ENCODE measurements at places on chromosomes 4 and X.
A peak's percentile ranks its signal among the peaks of the same experiment; 100 is the strongest.

GRCh38 chr4:7917669-7918068 lies 22.0 kb downstream of the AFAP1 start:
- no peak for DNase-seq

DNA sequence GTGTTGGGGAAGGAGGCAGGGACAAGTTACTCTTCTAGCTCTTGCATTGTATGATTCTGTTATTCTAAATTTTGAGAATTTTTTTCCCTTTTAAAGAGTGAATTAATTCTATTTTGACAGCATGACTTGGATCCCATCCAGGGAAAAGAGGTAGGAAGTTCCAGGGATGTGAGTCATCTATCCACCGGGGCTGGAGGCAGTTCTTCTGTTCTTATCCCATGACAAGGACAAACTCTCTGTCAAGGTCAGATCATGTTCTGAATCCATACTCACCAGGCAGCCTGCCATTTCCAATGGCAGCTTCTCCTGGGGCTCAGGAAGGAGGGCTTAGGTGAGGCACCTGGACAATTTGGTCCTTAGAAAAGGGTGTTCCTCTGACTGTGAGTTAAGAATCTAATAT lies 132.0 kb upstream of the MED14 start:
- no peak for DNase-seq

DNA sequence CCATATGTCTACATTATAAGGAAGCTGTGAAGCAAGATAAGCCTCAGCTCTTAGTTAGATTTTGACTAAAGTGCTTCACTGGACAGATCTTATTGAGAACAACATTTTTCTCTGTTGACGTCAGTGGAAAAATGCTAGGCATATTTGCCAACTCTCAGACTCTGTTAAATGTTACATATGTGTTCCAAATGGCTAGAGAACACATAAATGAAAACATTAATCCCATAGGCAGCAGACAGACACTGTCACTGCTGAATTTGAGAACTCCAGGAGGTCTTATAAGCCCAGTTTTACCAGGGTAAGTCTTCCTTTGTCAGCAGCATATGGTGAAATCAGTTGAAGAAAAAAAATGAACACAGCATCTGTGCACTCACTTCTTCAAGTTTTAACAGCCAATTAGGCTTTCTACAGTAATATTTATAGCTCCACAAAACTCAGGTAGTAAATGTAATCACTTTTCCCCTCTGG lies 186.9 kb downstream of the CAMK2D start:
- no peak for DNase-seq

GRCh38 chr4:70197842-70198241 lies 2.3 kb downstream of the ODAM start:
- DNase-seq: no peak

- DNase-seq: no peak
Measured at GRCh38 chrX:152930516-152930915, 32.6 kb downstream of the ZNF185 start.

- DNase-seq: no peak
Measured at GRCh38 chr4:54277691-54278090, 48.6 kb downstream of the PDGFRA start.

GRCh38 chr4:48078862-48079655 lies 55.0 kb downstream of the TXK start:
- DNase-seq: no peak

DNA sequence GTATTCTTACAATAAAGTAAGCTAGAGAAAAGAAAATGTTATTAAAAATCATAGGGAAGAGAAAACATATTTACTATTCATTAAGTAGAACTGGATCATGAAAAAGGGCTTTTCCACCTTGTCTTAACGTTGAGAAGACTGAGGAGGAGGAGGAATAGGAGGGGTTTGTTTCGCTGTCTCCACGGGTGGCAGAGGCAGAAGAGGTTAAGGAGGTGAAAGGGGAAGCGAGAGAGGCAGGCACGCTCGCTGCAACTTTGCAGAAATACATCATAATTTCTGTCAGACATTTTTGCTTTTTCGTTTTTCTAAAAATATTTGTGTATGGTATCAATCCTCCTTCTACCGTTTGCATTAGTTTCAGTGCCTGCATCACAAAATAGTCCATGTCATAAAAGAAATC lies 2375.1 kb upstream of the AGA start:
- no peak for DNase-seq

GRCh38 chrX:152897222-152898131 lies at the start of gene ZNF185:
Gene ZNF185, plus strand, starts transcription at chrX:152898067. Its CDS starts 16,423 bp downstream, at chrX:152914490.
- DNase-seq: no peak

DNA sequence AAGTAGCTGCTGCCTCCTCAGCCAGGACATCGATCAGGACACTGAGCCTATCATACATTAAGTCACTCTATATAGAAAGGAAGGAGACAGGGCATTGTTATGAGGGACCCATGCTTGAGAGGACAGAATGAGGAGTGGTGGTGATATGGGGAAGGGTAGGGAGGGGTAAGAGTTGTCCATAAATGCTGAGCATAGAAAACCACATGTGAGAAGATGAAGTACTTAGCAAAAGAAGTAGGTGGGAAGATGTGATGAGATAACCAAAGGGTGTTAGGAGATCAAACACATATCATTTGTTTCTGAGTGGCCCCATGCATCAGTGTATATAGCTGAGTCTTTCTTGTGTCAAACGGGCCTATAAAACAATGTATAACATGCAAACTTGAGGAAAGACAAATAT lies 84.1 kb downstream of the DGKK start:
- DNase-seq: no peak

GRCh38 chr4:38315286-38315685 lies 348.7 kb upstream of the KLF3 start:
- no peak for DNase-seq

- DNase-seq: no peak
Measured at GRCh38 chrX:153573984-153574383, 25.0 kb downstream of the CCNQ start.

GRCh38 chr4:6716958-6717655 lies 1.1 kb downstream of the BLOC1S4 start:
- no peak for DNase-seq

GRCh38 chr4:185222598-185222997 lies 13.2 kb downstream of the SNX25 start:
- no peak for DNase-seq

DNA sequence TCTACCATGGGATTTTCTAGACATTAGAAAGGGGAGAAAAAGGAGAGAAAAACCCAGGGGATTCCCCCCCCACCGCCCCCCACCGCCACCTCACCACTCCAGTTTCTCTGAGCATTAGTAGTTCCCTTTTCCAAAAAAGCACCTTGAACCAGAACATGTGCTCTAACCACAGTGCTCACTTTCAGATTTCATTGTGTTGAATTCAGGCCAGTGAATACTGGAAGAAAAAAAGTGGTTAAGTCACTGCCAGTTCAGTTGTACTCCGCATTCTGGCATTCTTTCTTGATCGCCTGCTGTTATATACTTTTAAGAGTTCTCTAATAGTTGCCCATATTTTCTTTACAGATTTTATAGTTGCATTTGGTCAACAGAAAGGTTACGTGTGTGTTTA lies 40.9 kb downstream of the JADE3 start:
- DNase-seq: no peak

GRCh38 chr4:94068753-94069719 lies 138.6 kb upstream of the SMARCAD1 start:
- DNase-seq: no peak

DNA sequence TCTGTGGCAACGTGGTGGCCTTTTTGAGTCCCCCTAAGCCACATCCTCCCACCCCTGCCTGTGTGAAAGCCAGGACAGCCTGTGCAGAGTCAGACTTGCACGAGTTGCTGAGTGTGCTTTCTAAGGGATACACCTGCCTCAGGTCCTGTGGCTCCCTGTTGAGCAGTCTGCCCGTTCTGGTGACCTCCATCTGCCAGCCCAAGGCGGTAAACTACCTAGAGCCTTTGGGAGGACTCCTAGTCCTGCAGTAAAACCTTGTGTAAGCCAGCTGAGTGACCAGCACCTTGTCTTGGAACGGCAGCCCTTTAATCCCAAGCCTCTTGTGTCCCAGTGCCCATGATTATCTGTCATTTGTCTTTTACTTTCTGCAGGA lies 69.3 kb downstream of the NBDY start:
- DNase-seq: no peak

DNA sequence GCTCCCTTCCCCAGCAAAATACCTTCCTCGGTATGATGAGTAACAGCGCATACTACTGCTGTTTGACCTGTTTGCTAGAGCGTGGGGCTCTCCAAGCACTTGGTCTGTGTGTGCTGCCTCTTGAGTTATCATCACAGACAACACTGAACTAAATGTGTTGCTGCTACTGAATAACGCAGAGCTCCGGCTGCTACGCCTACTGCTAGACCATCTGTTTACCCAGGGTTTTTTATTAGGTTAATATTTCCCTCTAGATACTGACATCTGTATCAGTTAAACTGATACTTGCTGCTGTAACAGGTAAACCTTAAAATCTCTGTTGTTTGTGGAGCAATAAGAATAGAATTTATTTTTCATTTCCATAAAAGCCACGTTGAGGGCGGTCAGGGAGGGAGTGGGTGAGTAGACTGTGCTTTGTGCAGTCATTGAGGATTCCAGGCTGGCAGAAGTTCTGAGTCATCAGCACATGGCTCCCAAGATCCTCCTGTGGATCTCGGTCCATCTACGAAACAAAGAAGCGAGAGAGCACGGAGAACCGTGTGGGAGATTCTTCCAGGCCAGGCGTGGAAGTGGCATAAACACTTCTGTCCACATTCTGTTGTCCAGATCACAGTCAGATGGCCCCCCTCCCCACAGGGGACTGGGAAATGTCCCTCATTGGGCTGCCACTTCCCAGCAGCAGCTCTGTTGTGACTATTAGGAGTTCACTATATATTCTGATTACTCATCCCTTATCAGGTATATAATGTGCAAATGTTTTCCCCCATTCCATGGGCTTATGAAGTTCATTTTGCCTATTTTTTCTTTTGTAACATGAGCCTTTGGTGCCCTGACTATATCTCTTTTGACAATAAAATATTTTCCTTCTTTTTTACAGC lies 14.1 kb downstream of the GRK4 start:
- no peak for DNase-seq

DNA sequence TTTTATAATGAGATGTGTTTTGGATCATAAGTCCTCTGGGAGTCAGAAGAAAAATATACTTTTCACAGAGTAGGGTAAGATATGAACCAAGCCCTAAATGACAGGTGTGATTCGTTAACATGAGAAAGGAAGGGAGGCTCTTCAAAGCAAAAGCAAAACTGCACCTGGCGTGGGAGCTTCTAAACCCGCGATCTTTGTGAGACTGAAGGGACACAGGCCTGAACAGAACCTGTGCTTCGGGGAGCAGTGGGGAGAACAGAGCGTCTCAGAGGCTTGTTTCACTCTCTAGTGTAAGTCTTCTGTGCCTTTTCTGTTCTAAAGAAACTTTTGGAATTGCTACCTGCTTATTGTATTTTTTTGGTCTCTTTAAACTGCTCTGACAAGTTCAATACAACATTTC lies 30.2 kb upstream of the CYP4V2 start:
- DNase-seq: peak; percentile 23

GRCh38 chrX:96407072-96407471 lies 277.6 kb upstream of the DIAPH2 start:
- DNase-seq: no peak

DNA sequence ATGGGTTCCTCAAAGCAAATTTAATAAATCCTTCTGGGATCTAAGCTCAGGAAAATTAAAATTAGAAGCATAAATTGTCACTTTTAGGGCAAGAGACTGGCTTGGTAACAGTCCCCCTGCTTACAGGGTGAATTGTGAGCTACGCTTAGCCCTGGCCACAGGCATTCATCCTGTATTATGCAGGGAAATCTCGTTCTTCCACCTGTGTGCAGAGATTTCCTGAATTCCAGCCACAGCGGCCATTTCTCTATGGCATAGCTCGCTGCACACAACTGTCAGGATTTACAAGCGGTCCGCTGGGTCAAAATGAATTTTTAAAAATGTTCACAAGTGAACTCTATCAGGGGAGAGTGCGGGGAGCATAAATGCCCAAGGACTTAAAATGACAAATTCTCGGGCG lies 111.9 kb downstream of the DCTD start:
- DNase-seq: no peak

- no peak for DNase-seq
Measured at GRCh38 chr4:101119141-101119540, 228.2 kb downstream of the PPP3CA start.

- no peak for DNase-seq
Measured at GRCh38 chrX:114582698-114583395, 1.0 kb upstream of the HTR2C start.

- DNase-seq: no peak
Measured at GRCh38 chrX:86946569-86946968, 571.0 kb upstream of the KLHL4 start.

DNA sequence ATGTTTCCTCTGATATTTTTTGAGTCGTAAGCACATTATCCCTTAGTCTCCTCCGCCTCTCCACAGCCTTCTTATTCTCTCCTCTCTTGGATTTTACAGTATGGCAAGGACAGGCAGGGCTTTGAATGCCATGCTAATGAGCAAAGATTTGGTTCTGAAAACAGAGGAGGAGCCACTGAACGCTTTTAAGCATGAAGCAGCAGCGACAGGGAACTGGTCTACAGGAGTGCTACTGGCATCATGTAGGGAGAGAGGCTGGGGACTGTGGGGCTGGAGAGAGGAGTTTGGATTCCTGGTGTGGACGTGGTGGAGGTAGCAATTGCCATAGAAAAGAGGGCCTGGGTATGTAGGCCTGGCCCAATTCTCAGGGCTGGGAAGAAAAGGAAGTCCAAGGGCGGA lies 4.6 kb upstream of the CD99L2 start:
- DNase-seq: no peak

GRCh38 chr4:52408471-52408870 lies 250.6 kb downstream of the USP46 start:
- DNase-seq: no peak

DNA sequence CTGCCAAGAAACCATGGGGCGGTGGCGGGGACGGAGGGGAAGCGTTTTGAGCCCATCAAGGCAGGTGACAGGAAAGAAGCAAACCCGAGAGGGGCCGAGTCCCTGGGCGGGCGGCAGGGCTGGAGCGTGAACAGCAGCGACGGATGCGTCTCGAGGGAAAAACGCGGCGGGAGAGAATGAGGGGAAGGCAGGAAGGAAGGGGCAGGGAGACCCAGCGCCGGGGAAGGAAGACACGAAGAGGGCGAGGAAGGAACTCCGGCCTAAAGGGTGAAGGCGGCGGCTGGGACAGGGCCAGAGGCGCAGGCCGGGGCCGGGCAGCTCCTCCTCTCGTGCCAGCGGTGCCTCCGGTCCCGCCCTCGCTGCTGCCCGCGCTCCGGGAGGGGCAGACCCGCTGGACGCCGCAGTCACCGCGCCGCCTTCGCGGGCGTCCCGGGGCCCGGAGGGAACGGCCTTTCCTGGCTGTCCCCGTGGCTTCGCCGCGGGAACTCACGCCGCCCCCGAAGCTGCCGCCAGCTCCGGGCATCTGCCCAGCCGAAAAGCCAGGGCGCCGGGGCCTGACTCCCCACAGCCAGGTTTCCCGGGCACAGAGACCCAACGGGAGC lies 751 bp upstream of the RGS12 start:
- peak; percentile 27 for DNase-seq

DNA sequence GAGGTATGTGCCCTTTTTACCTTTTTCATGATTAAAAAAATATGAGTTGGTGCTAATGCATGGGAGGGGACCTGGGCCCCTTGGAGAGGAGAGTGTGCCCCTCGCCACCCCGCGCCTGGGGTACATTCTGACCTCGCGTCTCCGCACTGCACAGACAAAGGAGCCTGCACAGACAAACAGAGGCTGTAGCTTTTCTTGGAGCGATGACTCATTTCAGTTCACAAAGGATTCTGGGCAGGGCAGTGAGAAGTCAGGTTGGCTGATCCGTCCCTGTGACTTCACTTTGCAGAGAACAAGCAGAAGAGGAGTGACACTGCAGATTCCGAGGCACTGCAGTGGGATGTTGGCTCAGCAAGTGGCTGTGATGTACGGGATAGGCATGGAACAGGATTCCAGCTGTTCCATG lies 82.9 kb downstream of the STOX2 start:
- no peak for DNase-seq

- DNase-seq: no peak
Measured at GRCh38 chr4:158121161-158121579, 51.7 kb downstream of the GASK1B start.

All from naive thymus-derived CD4-positive, alpha-beta T cell (primary cell).